GM19239 (cell line): ENCODE measurements at places on chromosomes 2 and 18.

- no peak for DNase-seq
Measured at GRCh38 chr2:96939415-96939814, 47.0 kb downstream of the FAM178B start.

DNA sequence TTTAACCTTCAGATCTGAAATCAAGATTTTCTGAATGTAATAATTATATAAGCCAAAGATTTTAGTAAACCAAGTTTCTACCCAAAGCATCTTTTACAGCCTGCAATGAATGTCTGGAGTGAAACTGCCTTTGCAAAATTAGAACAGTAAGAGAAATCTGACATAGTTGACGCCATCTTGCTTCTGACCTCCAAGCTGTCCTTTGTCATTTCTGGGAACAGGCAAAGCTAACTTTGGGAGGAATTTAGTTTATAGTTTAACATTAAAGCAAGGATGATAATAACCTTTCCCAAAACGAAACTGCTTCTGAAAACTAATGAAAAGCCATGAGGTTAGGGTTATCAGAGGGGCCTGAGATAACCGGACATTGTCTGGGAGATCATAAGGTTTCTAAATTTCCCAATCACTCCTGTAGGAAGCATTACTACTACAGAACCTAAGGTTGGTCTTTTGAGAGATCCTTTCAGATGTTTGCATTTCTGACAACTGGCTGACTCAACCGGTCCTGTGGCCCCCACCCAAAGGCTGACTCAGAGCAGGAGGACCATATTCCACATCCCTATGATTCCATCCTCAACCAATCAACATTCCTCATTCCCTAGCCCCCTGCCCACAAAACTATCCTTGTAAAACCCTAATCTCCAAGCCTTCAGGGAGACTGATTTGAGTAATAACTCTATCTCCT is 124.5 kb downstream of the TMEM131 start:
- no peak for DNase-seq

- DNase-seq: no peak
Measured at GRCh38 chr2:25856377-25856776, 21.9 kb downstream of the ASXL2 start.

DNA sequence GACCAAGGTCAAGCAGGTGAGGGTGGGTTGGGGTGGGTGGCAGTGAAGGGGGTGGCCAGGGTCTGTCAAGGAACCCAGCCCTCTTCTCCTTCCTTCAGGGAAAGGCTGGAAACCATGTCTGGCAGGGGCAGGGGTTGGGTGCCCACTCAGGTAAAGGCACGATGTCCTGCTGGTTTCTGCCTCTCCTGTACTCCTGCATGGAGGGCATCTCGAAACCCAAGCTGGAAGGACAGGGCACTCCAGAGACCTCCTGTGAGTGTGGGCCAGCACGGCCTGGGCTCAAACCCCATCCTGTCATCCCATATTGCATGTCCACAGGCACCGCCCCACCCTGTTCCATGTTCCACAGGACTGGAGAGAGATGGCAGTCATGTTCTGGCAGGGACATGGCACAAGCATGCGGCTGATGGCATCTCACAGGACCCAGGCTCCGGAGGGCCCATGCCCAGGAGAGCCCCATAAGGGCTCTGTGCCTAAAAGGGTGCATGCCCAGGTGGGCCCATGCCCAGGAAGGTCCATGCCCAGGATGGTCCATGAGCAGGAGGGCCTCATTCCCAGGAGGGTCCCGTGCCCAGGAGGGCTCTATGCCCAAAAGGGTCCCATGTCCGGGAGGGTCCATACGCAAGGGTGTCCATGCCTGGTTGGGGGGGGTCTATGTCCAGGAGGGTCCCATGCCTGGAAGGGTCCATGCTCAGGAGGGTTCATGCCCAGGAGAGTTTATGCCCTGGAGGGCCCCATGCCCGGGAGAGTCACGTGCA is 6.4 kb downstream of the GPR35 start:
- no peak for DNase-seq

DNA sequence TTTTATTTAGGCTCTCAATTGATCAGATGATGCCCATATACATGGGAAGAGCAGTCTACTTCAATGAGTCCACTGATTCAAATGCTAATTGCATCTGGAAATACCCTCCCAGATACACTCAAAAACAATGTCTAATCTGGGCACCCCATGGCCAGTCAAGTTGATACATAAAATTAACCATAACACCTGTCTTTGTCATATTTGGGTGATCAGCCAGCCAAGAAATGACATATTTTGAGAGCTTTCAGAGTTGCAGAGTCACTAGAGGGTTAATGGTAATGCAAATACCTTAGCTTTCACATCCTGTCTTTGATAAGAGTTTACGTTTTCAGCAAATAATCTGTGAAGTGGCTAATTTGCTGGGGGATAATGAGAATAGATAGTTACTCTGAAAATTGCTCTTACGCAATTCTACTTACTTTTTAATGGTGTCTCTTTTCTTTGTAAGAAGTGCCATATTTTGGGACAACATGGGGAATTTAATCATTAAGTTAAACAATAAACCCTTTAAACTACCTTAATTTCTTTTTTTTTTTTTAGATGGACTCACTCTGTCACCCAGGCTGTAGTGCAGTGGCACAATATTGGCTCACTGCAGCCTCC is 49.1 kb downstream of the CCDC195 start:
- peak; percentile 40 for DNase-seq

GRCh38 chr2:3633982-3634595 is 23.9 kb upstream of the ALLC start:
- DNase-seq: no peak

DNA sequence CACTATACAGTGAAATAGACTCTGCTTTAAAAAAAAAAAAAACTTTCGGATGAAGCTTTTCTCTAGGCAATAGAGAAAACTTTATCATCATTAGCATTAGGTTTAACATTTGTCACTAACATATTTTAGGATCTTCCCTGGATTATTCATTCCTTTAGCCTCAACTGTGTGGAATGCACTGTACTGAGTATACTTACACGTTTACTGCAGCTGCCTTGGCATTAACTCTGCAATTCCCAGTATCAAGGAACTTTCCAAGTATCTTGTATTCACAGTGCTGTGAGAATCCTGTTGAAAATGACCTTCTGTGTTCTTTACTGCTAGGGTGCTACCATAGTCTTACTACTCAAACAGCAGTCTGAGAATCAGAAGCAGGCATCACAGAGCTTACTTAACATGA is 328.2 kb upstream of the COL3A1 start:
- no peak for DNase-seq

DNA sequence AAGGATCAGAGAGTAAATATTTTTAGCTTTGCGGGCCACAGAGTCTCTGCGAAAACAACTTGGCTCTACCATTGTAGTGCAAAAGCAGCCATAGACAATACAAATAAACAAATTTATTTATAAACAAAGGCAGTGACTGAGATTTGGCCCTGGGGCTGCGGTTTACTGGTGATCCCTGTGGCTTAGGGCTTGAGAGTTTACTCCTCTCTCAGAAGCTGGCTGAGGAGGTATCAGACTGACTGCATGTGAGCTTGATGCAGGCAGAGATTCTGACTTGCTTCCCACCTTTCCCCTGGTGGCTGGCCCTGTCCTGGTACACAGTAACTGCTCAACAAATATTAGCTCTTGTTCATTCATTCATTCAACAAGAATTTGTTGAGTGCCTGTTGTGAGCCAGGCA is 81.5 kb downstream of the PRKCE start:
- DNase-seq: no peak

- no peak for DNase-seq
Measured at GRCh38 chr2:208426412-208427045, 19.9 kb downstream of the PTH2R start.

DNA sequence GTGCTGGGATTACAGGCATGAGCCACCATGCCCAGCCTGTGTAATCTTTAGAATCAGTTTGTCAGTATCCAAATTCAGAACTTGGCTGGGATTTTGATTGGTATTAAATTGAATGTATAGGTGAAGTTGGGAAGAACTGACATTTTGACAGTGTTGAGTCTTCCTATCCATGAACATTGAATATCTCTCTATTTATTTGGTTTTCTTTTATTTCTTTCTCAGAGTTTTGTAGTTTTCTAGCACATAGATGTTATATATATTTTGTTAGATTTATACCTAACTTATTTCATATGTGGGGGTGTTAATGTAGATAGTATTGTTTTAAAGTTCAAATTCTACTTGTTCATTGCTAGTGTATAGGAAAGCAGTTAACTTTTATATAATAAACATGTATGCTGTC is 31.5 kb downstream of the CEP192 start:
- no peak for DNase-seq

- no peak for DNase-seq
Measured at GRCh38 chr2:25029183-25029554, 12.7 kb upstream of the EFR3B start.

- DNase-seq: no peak
Measured at GRCh38 chr2:111662039-111662770, 221.8 kb downstream of the ANAPC1 start.

GRCh38 chr2:143899987-143900386 is 619.9 kb downstream of the ZEB2 start:
- DNase-seq: no peak
